MG63 (cell line): ENCODE measurements at places on chromosomes 16 and 17. TPM values are rescaled to one million over a fixed set of nuclear protein-coding genes. Genes with fewer than 3 reads are reported as not detected.

DNA sequence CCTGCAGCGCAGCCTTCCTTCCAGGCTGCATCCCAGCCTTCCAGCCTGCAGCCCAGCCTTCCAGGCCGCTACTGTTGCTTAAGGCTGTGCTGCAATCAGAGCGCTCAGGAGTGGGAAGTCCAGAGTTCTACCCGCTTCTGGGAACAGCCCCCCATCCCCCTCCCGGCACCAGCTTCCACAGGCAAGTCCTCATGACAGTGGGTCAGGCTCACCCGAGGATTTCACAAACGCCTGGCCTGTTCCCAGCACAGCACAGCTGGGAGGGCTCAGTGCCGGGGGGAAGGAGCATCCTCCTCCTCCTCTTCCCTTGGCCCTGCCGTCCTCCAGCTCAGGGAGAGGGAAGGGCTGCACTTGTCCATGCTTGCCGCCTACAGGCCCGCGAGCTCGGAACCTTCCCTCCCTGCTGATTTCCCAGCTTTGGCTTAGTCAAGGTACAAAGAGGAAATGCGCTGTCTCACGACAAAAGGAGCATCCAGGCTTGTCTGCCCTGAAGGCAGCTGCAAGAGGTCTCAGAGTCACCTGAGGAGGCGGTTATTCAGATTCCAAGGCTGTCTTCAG is 8.3 kb downstream of the SOCS3 start:
- DNase-seq: peak; percentile 63

DNA sequence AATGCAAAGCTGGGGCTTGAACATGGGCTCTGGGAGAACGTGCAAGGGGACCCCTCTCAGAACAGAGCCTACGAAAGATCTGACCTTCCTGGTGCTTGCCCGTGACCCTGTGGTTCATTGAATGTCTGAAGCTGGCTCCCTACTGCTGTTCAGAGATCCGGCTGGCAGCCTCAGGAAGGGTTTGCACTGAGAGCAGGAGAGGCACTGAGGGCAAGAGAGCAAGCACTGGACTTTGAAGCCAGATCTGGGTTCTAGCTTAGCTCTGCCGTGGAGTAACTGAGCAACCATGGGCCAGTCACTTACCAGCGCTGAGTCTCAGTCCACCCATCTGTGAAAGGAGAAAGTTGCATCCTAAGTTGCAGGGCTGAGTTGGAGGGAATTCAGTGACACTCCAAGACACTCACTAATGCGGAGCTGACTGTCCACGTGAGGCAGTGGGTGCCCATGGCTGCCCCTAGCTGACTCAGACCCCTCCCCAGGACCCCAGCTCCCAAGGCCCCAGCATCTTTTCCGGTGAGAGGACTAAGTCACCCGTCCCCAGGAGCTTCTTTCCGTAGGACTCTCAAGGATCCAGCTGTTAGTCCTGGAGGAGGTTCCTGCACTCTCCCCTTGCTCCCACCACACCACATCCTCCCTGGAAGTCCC is 41.3 kb downstream of the BEAN1 start:
- DNase-seq: no peak

DNA sequence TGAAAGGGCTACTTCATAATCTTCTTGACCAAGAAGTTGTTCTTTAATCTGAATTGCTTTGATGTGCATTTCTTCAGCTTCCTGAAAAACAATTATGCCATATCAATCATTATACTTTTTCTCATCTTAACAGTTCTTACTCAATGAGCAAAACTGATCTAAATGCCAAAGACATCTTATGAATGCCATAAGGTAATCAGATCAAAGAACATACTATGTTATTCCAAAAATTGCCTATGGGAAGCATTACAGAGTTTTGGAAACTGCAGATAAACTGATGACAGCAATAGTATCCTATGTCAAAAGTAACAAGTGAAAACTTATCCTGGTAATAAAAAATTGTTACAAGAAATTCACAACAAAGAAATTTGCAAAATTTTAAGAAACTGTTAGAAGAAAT is 29.7 kb downstream of the CHCT1 start:
- DNase-seq: no peak

CEP295NL gene
- 0.67 TPM in 1 of 2 replicates, not detected in the other for total RNA-seq

DNA sequence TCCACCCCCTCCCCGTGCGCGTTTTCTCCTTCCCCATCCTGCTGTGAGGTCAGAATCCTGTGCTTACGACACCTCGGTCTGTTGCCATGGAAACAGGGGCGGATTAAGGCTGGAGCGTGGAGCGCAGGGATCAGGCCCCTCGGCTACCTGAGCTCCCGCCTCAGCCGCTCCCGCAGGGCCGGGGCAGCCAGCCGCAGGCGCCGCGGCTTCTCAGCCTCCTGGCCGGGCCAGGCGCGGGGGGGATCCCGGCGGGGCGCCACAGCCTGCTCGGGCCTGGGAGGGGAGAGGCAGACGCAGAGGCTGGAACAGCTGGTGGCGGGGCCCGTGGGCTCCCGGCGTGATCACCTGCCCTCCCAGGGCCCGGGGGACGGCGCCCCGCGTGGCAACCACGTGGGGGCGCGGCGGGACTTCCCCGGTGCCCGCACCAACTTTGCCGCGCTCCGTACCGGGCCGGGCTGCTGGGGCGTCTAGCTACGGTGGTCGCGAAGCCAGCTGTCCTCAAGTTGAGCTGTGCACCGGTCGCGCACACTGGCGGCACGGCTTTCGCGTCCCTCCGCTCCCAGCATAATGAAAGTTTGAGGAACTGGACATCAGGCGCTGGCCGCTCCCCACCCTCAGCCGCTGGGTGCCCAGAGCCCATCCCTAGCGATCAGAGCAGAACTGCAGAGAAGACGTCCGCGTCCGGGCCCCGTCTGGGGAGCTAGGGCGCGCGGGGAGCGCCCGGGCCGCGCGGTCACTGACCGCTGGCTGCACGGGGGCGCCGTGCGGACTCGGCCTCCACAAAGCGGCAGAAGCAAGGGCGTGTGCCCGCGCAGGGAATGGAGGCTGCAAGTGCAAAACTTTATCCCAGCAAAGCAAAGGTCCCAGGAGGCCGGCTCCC is 1.2 kb downstream of the RTN4RL1 start:
- DNase-seq: no peak
